CD4-positive, CD25-positive, alpha-beta regulatory T cell (primary cell): ENCODE measurements at places on chromosomes 1 and 21.

GRCh38 chr1:215321802-215322201 lies 239.3 kb downstream of the KCNK2 start:
- no peak for DNase-seq

- no peak for DNase-seq
Observed at GRCh38 chr1:228222548-228222947, 14.7 kb downstream of the OBSCN start.

GRCh38 chr21:42441963-42442362 lies 38.3 kb downstream of the UBASH3A start:
- no peak for DNase-seq

- DNase-seq = no peak
Observed at GRCh38 chr21:26967062-26967913, at the start of gene ADAMTS5. TSS of gene ADAMTS5 (minus strand) at chr21:26967088. CDS start at chr21:26966391, 697 bp downstream.

GRCh38 chr1:68812333-68812732 lies 315.5 kb upstream of the DEPDC1 start:
- DNase-seq = no peak
